Ammon's horn (tissue), 1 donor: ENCODE measurements at places on chromosomes 6 and 20.

- DNase-seq: no peak
Measured at GRCh38 chr6:5937936-5938706, 68.6 kb downstream of the NRN1 start.

DNA sequence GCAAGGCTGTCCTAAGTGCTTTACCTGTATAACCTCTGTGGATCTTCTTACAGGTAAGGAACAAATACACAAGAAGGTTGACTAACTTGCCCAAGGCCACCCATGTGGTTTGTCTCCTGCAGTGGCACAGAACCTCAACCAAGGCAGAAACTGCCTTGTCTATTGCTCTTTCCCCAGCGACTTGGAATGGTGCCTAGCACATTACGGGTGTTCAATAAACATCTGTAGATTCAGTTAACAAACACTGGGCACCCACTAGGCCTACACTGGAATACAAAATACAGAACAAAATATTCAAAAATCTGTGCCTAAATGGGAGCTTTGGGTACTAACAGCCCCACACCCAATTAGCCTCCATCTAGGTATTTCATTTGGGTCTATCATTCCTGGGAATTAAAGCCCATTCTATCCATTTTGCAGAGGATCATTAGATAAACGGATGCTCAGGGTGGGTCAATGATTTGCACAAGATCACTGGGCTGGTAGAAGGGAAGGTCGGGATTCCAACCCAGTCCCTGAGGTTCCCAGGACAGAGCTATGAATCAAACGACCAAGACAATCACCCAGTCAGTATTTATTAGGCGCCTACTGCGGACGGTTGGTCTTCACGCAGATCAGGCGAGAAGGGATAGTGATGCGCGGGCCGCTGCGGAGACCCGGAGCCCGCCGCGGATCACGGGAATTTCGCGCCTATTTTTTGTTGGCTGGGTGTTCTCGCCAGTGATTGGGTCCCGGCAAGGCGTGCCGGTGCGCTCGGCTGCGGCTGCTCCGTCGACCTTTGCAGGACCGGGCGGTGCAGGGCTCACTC, at the start of gene STK35:
STK35 (plus strand) TSS at position 771 of the 808 bp plus-strand sequence. CDS start 55 bp downstream, outside the sequence.
- no peak for DNase-seq

GRCh38 chr6:96809119-96809518, 28.2 kb downstream of the GPR63 start:
- no peak for DNase-seq

DNA sequence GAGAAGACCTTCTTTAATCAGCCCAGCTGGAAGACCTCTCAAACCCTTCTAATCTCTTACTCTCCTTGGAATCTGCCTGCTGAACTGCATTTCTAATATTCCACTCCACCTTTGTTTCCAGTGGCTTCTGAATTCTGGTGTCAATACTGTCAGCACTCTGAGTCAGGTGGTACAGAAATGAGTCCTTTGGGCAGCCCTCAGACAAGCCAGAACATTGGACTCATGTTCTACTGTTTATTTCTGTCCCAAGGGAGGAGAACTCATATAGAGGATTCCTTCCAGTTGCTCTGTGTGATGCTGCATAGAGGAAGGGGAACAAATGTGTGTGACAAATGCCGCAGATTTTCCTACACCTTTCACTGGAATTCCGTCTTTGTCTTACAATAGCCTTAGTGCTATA, 114.8 kb downstream of the PHF3 start:
- DNase-seq: no peak

GRCh38 chr6:169913096-169913638, 161.7 kb downstream of the ERMARD start:
- no peak for DNase-seq

DNA sequence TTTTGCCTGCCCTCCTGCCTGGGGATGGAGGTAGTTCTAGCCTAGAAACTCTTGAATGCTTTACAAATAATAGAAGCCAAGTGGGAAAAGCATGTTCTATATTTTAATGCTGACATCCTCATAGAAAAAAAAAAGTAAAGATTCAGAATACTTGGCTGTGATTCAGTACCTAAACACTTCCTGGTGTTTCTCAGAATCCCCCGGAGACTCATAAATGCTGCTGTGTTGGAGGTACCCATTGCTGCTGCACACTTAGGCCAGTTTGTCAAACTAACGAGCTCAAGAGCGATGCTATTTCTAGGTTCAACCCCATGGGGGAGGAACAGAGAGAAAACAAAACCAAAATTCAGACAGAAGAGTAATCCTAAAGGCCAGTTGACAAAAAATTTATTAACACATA, 38.8 kb upstream of the ZFP64 start:
- DNase-seq: no peak

DNA sequence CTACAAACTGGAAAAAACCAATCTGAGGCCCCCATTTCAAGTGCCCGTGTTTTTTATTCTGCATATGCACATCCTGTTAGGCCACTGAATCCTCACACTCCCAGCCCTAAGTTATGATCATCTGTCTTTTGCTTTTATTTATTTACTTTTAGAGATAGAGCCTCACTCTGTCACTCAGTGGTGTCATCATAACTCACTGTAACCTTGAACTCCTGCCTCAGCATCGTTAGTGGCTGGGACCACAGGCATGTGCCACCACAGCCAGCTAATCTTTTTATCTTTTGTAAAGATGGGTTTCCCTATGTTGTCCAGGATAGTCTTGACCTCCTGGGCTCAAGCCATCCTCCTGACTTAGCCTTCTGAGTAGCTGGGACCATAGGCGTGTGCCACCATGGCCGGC, 29.6 kb upstream of the CLDN20 start:
- DNase-seq: no peak

GRCh38 chr6:142827369-142827768, 117.6 kb downstream of the HIVEP2 start:
- DNase-seq: no peak

DNA sequence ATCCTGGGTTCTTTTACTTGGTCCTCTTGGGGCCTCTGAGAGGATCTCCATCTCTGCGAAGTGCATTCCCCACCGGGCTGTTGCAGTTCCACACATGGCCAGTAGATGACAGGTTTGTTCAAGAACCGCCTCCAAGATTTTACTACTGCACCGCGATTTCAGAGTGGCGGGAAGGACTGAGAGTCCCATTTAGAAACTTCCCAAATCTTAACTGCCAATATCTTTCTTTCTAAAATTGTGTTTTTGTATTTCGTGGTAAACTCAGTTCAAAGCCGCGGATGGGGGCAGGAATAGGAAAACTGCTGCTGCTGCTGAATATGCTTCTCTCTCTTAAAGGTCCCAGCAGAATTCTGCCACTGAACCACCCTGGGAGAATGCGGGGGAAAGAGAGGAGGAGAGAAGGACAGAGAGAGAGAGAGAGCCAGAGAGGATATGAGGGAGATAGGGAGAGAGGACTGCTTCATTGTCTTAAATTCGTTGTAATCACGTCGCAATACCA, 8.6 kb upstream of the BTNL2 start:
- DNase-seq: peak; percentile 72

- DNase-seq: no peak
Measured at GRCh38 chr6:151617539-151617938, 123.7 kb downstream of the CCDC170 start.

- no peak for DNase-seq
Measured at GRCh38 chr20:8621001-8621400, 447.9 kb upstream of the PLCB4 start.

GRCh38 chr6:26048590-26048989, 38.6 kb upstream of the HFE start:
- no peak for DNase-seq
